RWPE2 (cell line): ENCODE measurements at places on chromosomes 4 and X.

DNA sequence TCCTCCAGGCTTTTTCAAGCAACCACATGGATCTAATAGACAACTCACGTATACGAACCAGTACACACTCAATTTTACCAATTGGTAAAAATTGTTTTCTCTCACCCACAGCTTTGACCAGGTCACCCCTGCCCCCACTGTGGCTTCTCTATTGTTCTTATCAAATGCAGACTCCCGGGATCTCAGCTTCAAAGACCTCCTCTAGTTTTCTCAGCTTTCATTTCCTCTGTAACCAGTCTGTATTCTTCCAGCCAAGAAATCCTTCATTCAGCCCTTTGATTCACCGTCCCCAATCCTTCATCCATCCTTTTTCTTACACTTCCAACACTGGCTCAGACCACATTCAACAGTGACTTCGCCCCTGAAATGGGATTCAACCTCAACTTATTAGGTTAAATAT is 120.7 kb downstream of the CORIN start:
- DNase-seq, result no peak

DNA sequence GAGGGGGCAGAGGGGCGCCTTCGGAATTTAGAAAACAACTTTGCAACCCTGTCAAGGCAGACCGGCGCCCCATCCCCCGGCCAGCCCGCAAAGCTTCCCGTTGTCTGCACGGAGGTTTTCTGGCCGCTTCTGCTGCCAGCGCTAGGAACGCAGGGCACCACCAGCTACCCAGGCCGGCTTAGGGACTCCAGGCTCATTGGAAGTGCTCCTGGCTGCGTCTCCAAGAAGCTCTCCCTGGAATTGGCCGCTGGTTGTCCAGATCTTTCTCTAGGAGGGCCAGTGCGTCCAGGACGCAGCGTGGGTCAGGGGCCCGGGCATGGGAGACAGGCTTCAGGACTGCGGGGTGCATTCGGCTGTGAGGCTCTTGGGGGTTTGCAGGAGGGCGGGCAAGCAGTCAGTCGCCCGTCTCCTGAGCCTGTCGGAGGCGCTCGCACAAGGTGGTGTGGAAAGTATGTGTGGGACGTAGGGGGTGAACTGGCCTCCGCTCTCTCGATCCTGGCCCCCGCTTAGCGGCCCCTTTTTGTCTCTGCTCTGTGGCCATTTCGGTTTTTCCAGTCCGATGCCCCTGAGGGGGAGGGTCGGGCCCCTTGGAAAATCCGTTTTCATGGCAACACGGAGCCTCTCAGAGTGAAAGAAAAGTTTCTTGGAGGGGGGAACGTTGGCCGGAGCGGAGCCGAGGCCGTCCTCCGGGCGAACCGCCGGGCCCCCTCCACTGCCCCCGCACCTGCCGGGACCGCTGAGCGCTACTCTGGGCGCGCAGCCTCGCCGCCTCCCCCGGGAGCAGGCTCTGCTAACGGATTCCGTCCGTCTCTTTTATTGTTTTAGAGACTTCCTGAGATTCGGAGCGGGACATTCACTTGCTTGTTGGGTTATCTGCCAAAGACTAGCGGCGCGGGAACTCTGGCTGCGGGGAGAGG is 810 bp upstream of the SOX3 start:
- DNase-seq, result no peak

GRCh38 chr4:185512516-185512915 is 22.8 kb downstream of the PDLIM3 start:
- DNase-seq, result no peak

DNA sequence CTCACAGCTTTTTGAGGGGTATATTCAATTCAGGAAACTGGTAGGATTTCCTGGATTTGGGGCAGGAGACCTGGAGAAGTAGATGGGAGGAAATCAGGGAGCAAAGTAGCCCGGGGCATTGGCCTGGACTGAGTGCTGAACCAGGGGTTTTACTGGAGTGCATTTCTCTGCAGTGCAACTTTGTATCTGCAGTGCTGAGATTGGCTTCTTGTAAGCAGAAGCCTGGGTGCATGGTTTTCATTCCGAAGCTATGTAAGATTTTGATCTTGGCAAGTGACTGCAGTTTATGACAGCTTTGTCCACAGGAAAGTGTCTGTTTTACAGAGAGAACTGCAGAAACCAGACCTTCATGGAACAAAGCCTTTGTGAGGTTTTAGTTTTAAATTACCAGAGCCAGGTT is 158.3 kb downstream of the SPCS3 start:
- DNase-seq, result no peak

DNA sequence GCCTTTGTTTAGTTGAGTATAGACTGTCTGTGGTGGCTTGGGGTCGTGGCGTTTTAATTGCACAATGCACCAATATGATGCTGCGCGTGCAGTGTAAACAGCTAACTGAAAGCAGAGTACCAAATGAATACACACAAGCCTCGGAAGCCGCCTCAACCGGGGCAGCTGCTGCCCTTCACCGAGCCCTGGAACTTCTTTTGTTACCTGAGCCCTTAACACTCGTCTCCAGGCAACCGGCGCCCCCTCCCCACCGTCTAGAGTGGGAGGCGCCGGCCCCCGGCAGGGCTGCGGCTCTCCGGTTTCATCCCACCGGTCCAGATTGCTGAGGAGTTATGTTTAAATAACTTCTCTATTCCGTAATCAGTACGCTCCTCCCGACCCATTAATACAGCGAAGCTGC is 173.2 kb upstream of the TBL1X start:
- no peak for DNase-seq

GRCh38 chr4:17941731-17942130 is 79.8 kb downstream of the LCORL start:
- DNase-seq, result no peak

GRCh38 chrX:105870445-105870844 is 48.1 kb downstream of the NRK start:
- DNase-seq, result no peak

GRCh38 chr4:137610960-137611359 is 78.7 kb upstream of the PCDH18 start:
- DNase-seq, result no peak

GRCh38 chr4:108060164-108060563 is 70.5 kb downstream of the HADH start:
- no peak for DNase-seq

GRCh38 chr4:79678472-79679202 is 270.6 kb upstream of the GK2 start:
- DNase-seq, result no peak

- peak; percentile 66 for DNase-seq
Measured at GRCh38 chr4:176988226-176988625, 195.5 kb upstream of the VEGFC start.

DNA sequence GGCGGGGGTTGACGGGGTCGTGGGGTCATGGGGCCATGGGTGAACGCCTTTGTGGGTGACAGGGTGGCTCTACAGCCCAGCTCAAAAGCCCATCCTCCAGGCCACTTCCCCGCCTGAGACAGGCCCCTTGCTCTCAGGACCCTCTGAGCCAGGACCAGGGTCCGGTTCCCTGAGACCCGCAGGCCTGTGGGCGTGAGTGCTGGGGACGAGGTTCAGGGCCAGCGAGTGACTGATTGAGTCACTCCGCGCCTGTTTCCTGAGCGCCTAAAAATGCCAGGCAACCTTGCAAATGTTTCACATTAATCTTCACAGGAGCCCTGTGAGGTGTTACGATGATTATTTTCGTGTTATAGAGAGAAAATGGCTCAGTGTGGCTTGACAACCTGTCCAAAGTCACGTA is 97.8 kb downstream of the ZNF674 start:
- DNase-seq, result no peak

- DNase-seq, result no peak
Measured at GRCh38 chrX:21176921-21177571, 197.2 kb upstream of the CNKSR2 start.

GRCh38 chrX:128883650-128884049 is 639.6 kb downstream of the SMARCA1 start:
- no peak for DNase-seq

DNA sequence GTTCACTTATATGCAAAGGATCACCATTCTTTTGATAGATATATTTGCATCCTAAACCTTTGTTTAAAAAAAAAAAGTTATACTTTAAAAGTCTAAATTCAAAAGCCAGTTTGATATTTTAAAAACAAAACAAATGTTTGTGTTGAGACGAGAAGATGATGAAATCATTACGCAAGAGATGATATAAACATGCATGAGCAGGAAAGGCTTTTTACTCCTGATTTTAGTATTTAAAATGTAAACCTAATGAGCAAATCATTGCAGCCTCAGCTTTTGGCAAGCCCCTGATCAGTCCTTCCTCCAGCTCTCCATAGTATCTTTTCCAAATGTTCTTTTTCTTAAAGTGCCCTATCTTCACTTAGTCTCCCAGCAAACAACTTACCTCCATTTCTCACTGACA is 115.6 kb downstream of the ARAP2 start:
- DNase-seq, result no peak

GRCh38 chr4:57854748-57855147 is 744.6 kb upstream of the IGFBP7 start:
- no peak for DNase-seq

- no peak for DNase-seq
Measured at GRCh38 chrX:13092455-13092941, 48.1 kb upstream of the FAM9C start.

DNA sequence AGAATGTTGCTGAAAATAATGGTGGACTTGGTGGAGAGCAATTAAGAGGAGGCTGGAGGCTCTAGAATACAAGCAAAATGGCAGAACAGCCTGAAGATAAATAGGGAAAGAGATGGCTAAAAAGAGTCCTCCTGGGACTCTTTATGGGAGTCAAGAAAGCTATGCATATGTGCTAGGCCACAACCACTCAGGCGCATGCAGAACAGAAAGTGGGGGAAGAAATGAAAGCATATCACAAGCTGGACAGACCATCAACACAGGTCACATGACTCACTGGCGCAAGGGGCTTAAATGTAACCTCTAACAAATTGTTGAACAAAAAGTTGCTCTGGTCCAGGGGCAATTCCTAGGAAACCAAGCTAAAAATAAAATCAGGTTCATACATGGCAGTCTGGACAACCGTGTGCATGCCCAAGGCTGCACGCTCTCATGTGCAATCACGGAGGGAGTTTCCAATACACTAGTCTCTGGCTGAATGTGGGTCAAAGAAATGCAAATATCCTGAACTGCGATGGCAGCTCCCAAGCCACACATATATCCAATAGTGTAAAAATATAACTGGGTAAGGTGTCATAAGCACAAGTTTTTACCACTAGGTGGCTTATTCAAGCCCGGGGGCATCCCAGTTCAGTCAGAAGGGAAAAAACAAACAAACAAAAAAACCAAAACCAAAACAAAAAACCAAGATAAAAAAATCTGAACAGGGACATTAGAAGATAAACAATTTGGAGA is 45.4 kb downstream of the ZNF711 start:
- DNase-seq, result no peak

- no peak for DNase-seq
Measured at GRCh38 chr4:94852616-94853015, 94.9 kb downstream of the BMPR1B start.

DNA sequence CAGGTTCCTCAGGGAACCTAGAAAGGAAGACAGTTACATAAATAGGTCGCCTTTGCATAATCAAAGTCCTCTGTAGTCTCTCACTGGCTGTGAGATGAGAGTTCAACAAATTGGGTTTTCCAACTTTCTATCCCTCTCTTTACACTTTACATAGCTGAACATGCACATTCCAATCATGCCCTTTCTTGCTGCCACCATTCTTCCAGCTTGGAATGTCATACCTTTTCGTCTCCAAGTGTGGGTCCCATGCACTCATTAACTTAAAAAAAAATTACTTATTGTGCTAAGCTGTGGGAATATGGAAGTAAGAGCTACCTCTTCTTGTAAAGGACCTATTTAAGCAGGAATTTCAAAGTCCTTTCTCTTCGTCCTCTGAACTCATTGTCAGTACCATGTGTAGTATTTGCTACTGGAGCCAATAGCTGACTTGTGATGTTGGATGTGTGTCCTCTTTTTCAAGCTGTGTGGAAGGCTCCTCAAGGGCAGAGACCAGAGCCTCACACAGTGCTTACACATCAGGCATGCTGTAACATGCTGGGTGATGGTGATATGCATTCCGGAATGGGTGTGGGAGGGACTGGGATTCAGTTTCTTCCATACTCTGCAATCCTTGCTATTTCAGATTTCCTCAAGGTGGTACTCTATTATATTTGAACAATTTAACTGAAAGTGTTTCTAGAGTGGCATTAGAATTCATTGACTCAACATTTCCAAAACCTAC is 7.1 kb downstream of the ENOPH1 start:
- DNase-seq, result peak; percentile 81

DNA sequence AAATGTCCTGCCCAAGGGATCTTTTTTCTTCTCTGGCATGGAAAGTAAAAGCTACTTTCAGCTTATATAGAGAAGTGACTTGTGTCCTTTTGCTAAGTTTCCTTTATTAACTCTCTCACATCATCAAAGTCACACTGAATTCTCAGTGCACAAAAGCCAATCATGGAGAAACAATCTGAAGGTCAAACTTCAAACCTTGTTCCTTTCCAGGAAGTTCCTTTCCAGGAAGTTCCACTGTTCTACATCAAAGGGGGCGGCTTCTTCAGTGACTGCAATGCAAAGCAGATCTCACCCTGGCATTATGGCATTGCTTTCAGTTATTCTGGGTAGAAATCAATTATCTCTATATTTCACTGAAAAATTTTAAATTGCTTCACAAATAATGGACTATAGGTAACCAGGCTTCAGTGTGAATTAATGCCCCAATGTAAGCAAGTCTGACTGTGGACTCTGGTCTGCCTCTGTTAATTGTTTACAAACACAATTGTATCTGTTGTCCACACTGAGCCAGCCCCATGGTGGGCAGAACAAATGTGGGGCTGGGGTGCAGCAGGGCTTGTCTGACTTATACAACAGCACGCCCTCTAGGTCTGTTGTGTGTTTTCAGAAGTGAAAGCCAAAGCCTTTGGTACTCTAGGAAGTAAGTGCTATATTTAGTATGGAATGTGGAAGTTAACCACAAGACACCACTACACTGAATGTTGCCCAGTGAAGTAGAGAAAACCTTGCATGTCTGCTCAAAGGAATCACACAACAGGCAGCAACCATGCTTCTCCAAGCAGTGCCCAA is 98.8 kb downstream of the CDS1 start:
- DNase-seq, result no peak

- no peak for DNase-seq
Measured at GRCh38 chrX:153908219-153908860, 3.9 kb downstream of the AVPR2 start.

DNA sequence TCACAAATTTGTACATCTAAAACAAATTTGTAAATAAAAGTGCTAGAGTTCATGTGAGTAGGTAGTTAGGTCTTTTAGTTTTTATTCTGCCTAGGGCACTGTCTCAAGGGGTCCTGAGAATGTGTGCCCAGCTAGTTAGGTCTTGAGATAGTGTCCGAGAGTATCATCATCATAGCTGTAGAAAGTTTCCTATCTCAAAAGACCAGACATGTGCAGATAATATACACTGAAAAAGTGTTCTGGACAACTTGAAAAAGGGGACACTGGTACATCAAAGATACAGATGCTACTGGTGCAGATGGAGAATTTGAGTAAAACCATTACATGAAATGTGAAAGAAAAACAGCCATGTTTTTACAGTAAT is 1.8 kb upstream of the ZCCHC4 start:
- DNase-seq, result no peak

- no peak for DNase-seq
Measured at GRCh38 chr4:112938461-112939058, 110.9 kb upstream of the ANK2 start.

GRCh38 chrX:78545233-78545632 is 113.9 kb downstream of the RTL3 start:
- DNase-seq, result no peak
